Liver (tissue), 10 donors: ENCODE measurements at places on chromosomes 1 and 21. TPM values are rescaled to one million over a fixed set of nuclear protein-coding genes. Genes with fewer than 3 reads are reported as not detected.
A peak's percentile ranks its signal among the peaks of the same experiment; 100 is the strongest.

The OR2L5 gene
- not detected for polyA plus RNA-seq

GRCh38 chr1:12019858-12020509, 686 bp downstream of the MIIP start:
- DNase-seq = no peak

- peak; percentile 62 for DNase-seq
Observed at GRCh38 chr1:26285366-26286063, 5.6 kb downstream of the SH3BGRL3 start.

The CTTNBP2NL gene
- polyA plus RNA-seq = 1.7 TPM

DNA sequence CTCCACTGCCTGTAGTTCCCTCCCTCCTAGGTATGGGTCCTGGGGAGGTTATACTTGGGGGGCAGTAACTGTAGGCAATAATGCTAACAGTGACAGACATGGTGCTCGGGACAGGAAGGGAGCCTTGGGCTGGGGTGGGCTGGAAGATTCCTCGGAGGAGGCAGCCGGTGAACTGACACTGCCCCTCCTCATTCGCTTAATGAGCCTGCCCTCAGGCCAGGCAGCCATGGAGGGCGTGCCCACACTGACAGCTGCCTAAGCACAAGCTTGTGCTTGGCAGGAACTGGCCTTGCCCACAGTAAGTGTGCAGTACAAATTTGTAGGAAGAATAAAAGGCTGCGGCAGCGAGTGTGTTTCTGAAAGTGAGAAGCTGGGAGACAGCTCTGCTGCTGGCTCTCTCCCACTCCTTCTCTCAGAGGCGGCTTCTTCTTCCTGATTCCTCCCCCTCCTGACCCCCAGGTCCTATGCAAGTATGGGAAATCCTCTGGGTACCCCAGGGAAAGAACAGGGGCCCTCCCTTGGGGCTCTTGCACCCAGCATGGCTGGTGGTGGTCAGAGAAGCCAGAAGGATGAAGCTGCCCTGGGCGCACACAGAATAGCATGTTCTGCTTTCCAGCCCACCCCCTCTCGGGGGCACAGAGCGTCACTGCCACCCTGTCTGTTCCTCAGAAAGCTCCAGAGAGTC, 23.6 kb downstream of the OPTC start:
- no peak for DNase-seq

The CLCA1 gene
- polyA plus RNA-seq = not detected

DNA sequence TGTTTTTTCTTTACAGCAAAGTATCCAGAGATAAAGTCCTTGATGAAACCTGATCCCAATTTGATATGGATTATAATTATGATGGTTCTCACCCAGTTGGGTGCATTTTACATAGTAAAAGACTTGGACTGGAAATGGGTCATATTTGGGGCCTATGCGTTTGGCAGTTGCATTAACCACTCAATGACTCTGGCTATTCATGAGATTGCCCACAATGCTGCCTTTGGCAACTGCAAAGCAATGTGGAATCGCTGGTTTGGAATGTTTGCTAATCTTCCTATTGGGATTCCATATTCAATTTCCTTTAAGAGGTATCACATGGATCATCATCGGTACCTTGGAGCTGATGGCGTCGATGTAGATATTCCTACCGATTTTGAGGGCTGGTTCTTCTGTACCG, 6.5 kb downstream of the DEGS1 start:
- no peak for DNase-seq

GRCh38 chr1:17520041-17520440, 19.5 kb upstream of the ARHGEF10L start:
- DNase-seq = no peak

The OR10Z1 gene
- not detected for polyA plus RNA-seq

The AGMAT gene
- 48.0 TPM for polyA plus RNA-seq

GRCh38 chr1:31218705-31219104, 21.0 kb downstream of the NKAIN1 start:
- DNase-seq = no peak

- DNase-seq = no peak
Observed at GRCh38 chr1:206955476-206956451, 9.5 kb upstream of the PIGR start.

- DNase-seq = no peak
Observed at GRCh38 chr1:172827301-172827700, 168.4 kb downstream of the FASLG start.

GRCh38 chr1:117447661-117448060, 80.4 kb downstream of the MAN1A2 start:
- no peak for DNase-seq

- no peak for DNase-seq
Observed at GRCh38 chr1:237108297-237109040, 66.5 kb downstream of the RYR2 start.

GRCh38 chr1:211566431-211567025, 12.4 kb downstream of the SLC30A1 start:
- DNase-seq = no peak

DNA sequence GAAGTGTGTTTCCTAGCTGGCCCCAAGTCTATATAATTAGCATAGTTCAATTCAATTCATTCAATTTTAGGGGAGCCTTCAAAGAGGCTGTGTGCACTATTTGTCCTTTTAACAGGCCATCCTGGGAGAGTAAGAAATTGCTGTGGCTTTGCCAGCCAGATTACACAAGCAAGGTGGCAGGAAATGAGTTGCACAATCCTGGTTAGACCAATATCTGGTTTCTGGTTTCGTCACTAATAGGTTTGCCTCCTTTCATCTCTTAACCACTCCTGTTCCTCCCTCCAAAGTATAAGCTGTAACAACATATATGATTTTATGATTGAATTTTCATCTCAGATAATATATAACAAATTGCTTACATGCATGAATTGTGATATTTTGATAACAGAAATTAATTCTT, 84.1 kb upstream of the NEGR1 start:
- no peak for DNase-seq

The EPHA8 gene
- polyA plus RNA-seq = not detected

The RHBDL2 gene
- polyA plus RNA-seq = 0.28 TPM

DNA sequence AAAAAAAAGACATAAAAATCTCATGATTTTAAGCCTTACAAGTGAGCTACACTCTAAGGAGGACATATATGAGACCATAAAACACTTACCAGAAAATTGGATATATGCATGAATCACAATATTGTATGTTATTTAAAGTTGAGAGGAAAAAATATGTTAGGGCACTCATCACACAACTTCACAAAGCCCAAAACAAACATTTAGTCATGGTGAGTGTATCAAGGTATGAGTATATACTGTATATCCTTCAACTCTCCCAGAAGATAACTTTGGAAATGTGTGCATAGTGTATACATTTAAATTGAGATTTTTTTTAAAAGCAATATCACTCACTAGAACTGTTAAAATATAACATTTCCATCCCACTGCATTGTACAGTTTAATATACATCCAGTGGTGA, 259.3 kb downstream of the SRGAP2C start:
- DNase-seq = no peak

DNA sequence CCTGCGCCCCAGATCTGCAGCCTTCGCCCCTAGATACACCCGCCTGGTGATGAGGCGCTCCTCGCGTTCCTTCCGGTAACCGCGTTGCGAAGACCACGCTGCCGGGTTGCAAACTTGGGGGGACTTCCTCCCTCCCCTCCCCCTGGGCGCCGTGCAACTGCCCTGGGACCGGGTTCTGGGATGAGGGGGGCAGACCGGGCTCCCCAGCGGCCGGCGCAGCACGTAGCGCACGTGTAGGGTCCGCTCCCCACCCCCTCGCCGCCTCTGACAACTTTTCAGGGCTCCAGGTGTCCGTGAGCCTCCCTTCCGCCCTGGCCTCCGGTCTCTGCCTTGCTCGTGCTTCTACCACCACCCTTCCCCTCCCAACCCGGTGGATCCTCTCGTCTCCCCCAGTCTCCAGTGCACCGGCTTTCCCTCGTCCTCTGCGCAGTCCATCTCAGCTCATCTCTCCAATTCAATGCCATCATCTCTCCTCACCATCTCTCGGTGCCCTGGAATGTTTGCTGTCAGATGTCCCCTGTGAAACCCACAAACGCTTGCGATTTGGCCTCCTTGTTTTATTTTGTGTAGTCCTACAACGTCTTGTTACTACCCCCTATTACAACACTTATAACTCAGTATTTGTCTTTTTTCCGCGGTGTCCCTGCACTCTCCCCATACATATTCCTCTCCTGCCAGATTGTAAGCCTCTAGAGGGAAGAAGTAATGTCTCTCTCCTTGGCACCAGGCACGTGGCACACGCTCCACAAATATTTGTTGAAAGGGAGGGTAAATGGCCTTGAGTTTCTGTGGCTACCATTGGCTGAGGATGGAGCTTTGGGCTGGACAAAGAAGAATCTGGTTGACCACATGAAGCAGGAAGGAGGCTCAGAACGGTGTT, 782 bp downstream of the PCAT6 start:
- peak; percentile 37 for DNase-seq

The SLC45A3 gene
- polyA plus RNA-seq = 5.3 TPM
